ENCODE measurements at places on chromosomes 6 and 20.

GRCh38 chr20:38224531-38224930, 36.0 kb downstream of the KIAA1755 start:
- no peak for DNase-seq

DNA sequence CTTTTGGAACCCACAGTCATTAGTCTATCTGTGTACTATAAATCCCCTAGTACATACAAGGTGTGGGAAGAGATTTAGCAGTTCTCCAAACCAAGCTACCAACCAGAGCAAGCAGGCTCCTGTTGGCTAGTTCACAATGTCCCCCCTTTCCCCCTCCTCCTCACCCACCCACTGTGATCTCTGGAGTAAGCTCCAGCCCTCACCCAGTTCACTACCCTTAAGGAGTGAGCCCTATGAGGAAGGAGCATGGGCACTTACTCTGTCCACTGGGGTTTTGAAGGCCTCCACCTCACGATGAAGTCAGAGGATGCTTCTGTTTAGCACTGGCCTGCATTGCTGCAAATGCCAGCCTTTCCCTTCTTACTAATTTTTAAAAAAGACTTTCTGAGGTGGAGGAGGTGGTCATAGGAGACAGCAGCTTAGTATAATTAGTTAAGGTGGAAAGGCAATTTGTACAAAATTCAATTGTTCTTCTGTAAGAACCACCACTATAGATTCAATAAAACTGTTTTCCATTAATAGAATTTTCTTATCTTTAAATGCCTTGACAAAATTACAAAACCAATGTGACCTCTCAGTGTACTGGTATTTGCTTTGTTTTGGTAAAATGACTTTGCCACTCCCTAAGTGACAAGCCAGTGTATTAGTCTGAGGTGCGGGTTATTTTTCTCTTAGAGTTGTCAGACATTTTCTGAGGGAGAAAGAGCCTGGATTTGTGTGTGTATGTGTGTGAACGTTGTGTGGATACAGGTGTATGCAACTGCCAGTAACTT, 86.2 kb downstream of the TULP4 start:
- no peak for DNase-seq

- DNase-seq: no peak
Observed at GRCh38 chr6:16483315-16483875, 245.0 kb downstream of the GMPR start.

GRCh38 chr20:53597030-53597482, 3.4 kb upstream of the ZNF217 start:
- no peak for DNase-seq

DNA sequence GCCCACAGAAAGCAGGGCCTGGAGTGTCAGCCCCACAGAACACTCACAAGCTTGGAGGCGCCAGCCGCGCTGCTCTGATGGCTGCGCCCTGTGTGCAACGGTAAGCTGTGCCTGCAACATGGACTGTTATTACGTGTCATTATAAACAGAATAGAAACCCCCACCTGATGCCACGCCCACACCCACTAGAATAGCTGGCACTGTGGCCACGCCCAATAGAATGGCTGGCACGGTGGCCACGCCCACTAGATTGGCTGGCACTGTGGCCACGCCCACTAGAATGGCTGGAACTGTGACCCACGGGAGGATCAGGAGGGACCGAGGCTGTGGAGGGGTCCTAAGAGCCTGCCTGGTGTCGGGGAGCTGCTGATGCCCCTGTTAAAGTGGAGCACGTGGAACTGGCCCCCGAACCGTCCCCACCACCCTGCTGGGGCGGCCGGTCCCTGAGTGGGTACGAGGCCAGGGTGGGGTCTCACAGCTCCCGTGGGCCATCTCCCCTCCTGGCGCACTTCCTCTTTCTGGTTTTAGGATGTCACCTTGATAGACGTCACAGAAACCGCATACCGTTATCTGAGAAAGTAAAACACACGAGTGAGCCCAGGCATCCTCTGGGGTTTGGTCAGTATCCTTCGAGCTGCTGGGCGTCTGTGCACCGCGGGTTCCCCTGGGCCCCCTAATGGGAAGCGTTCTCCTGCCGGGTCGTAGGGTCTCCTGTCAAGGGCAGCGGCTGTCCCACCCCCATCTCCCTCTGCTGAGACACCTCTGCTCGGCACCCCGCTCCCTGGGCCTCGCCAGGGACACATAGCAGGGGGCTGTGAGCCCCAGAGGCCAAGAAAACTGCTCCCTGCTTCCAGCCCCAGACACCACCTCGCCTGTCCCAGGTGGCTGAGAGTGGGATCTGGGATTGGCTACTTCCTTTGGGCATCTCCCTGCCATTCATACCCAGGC, 25.4 kb downstream of the SLC17A9 start:
- DNase-seq: no peak

Data from fibroblast of lung (primary cell).